Pancreas (tissue), 10 donors: ENCODE measurements at places on chromosomes 3 and 15.
A peak's percentile ranks its signal among the peaks of the same experiment; 100 is the strongest.

DNA sequence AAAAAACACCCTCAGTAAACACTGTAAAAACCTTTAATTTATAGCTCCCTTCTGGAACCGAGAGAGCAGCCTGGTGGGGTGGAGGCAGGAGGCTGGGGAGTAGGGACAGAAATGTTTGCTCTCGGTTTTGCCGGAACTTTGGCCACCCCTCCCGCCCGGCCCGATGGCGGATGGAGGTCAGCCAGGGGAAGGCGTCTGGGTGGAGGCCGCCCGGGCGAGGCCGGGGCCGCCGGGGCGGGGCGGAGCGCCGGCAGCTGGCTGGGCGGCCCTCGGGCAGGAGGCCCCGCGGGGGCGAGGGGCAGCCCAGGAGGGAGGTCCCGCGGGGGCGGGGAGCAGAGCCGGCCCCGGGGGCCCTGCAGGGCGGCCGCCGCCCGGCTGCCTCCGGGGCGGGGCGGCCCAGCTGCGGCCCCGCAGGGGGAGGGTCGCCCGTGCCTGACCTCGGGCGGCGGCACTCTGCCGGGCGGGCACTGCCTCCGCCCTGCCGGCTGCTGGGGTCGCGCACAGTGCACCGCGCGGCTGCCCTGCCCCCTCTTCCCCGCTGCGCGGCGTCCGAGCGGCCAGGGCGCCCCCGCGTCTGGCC lies 829 bp upstream of the SKIL start:
- peak; percentile 92 for DNase-seq

GRCh38 chr3:56573501-56573900 lies 16.5 kb downstream of the CCDC66 start:
- no peak for DNase-seq

DNA sequence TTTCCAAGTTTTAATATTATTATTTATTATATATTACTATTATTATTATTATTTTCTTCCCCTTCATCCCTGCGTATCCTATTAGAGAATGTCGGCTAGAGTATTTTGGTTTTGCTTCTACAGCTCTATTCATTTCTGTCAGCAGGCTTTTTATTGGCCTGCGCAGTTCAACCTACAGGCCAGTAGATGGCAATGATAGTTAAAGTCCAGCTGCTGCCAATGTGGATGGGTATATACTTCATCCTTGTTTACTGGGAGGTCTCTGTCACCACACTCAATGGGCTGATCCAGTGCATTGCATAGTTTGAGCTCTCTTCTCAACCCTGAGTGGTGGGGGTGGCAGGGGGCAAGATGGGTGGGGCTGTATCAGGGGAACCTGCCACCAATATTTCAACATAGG lies 799.8 kb downstream of the NSUN3 start:
- no peak for DNase-seq

DNA sequence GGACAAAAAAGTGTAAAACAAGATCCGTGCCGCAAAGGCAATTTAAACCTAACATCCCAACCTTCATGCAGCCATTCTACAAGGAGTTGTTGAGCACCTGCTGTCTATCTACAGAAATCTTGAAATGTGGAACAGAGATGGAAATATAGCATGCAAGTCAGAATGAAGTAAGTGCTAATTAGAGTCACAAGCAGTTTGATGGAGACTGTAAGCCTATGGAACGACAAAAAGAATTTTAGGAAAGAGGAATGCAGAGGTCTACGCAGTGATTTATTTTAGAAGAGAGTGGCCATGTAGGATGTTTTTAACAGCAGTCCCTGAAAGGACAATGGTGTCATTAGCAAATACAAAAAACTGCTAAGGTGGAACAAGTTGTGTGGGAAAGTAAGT lies 851 bp upstream of the DCBLD2 start:
- no peak for DNase-seq

DNA sequence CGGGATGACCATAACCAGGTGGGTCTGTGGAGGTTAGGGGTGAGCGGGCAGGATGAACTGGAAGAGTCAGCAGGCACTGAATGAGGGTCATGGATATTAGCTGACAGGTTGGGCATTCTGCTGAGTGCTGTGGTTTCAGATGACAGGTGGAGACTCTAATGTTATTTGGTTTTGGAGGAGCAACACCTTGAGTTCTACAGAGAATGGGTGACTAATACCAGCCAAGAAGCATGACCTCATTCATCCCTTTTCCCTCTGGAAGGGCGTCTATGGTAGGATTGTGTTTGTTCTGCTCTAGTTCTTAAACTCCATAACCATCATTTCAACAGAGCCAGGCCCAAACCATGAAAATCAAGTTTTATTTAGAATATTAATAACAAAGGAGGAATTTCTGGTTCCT lies 550.7 kb upstream of the LMCD1 start:
- no peak for DNase-seq

- DNase-seq, result peak; percentile 57
These were observed 2.8 kb downstream of the ABHD2 start for GRCh38 chr15:89090791-89091626.

GRCh38 chr3:156160647-156161046 lies 40.3 kb downstream of the KCNAB1 start:
- no peak for DNase-seq

DNA sequence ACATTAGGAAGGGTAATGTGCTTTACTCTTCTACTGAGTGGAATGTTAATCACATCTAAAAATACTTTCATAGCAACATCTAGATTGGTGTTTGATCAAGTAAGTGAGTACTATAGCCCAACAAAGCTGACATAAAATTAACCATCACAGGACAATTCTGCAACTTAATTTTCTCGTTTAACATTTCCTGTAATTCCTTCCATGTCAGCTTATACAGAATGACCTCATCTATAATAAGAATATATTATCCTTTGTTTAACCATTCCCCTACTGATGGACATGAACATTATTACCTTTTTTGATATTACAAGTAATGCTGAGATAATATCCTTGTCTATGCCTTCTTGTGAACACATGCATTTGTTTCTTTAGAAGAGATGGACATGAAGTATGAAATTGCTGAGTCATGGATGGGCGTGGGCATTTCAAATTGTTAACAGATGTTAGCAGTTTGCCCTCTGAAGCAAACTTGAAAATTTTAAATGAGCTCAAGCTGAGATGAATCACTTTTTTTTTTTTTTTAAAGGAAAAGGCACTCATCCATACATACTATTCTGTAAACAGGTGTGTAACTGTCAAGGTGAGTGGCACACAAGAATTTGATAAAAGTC lies 85.1 kb downstream of the OXNAD1 start:
- DNase-seq, result no peak
